ENCODE measurements at places on chromosomes 16 and 17.
A peak's percentile ranks its signal among the peaks of the same experiment; 100 is the strongest.

GRCh38 chr16:2009164-2009711 lies 383 bp downstream of the ZNF598 start:
- DNase-seq = no peak

DNA sequence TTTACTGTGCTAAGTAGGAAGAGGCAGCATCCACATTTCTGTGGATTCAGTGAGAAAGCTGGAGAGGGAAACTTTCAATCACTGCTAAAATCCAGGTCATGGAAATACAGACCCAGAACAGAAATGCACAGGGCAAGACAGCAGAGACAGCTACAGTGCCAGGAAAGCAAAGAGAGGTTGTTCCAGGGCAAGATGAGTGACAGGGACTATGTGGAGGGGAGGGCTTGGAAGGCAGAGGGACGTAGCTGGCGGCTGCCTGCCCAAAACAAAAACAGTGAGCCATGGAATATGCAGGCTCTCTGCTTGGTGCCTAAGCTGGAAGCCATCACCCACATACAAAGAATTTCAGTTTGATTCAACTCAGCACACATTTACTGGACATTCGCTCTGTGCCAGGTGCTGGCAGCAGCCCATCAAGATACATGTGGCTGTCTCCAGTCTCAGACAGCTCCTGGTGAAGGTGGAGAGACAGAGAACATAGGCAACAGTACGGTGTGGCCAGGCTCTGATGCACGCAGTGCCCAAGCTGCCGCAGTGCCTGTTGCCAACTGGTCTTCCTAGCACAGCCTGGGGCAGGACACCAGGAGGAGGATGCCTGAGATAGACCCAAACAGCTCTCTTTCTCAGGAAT lies 88.7 kb downstream of the AIPL1 start:
- no peak for DNase-seq

DNA sequence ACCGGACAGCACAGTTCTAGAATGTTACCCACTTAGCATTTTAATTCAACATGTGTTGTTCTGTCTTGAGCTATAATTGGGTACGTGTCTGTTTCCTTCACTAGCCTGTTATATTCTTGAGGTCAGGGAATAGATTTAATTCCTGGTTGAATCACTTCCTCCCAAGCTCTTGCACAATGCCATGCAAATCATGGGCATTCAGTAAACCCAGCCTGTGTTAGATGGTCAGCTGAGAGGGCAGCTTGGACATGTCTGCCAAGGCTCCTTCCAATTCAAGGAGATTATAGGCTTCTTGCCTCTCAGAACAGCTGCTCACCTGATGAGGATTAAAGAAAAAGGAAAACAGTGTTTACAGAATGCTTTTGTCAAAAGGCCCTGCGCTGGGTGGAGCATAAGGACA lies 12.6 kb downstream of the C1QTNF1 start:
- peak; percentile 60 for DNase-seq

- no peak for DNase-seq
Observed at GRCh38 chr17:77968788-77969187, 10.3 kb downstream of the TNRC6C start.

GRCh38 chr16:57640612-57641011 lies 12.2 kb downstream of the ADGRG1 start:
- DNase-seq = no peak

DNA sequence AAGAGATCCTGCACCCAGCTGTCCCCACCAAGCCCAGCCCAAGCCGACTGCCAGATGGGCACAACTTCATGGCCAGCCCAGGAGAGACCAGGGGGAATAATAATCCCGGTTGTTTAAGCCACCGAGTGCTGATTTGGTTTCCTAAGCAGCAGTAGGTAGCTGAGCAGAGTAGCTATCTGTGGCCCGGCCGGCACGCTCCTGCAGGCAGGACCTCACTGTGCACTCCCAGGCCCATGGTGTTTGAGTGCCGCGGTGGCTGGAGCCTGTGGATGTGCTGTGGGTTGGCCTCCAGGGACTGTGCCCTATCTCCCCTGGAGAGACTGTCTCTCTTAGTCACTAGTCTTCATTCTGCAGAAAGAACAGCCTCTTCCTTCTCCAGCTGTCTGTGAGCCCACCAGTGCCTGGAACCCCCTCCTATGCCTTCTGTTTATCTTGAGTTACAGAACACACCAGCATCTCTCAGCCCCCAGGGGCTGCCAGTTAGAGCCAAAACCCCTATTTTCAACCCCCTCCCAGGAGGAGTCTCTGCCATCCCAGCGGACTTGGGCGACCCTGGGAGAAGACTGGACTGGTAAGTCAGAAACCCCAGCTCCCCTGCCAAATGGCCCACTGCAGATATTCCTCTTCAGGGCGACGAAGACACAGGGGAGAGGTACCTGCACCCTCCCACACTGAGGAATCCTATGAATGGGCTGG lies 152.0 kb downstream of the SDK2 start:
- no peak for DNase-seq

- no peak for DNase-seq
Observed at GRCh38 chr17:1985093-1985492, 40.0 kb downstream of the RTN4RL1 start.

DNA sequence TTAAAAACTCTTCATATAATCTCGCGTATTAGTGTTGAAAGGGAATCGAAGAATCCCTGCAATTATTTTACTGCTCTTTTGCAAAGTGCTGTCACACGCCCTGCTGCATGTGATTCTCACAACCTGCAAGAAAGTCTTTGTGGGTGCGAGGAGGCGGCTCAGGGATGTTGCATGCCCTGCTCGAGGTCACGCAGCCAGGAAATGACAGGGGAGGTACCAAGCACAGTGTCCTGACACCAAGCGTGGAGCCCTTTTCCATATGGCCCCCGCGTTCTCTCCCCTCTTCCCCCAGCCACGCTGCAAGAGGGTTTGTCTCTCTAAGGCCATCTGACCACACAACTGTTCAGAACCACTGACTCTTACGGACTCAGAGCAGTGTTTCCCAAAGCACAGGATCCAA lies 37.6 kb downstream of the OR3A1 start:
- no peak for DNase-seq
